ENCODE measurements at places on chromosomes 6 and 20.

DNA sequence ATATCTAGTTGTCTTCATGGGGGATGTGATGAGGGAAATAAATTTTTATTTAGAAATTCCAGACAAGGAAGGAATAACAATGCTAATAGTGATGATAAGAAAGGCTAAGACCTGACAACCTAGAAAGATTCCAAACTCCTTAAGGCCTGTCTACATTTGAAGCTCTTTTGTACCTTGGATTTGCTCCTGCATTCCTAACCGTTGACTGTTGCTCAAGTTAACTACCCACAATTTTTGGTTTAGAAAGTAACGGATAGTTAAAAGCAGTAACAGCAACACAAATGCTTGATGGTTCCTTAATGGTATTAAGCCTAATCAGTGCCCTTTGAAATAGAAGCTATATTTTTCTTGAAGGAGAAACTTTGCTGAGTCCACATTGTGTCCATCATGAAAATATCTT, 52.9 kb downstream of the TRMT11 start:
- DNase-seq: no peak

DNA sequence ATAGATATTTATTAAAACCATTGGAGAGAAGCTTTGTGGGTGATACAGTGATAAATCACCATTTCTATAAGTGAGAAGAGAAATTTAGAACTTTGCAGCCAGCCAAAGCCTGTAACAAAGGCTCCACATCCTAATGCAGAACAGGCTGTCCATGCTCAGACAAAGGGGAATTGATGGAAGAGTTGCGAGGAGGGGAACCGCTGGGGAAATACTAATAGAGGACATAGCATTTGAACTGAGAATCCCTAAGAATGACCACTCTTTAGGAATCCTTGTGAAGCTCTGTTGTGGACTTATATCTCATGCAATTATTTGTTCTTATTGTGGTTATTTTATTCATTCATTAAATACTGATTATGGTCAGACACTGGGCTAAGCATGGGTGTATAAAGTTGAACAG, 167.8 kb downstream of the PHF3 start:
- DNase-seq: no peak

DNA sequence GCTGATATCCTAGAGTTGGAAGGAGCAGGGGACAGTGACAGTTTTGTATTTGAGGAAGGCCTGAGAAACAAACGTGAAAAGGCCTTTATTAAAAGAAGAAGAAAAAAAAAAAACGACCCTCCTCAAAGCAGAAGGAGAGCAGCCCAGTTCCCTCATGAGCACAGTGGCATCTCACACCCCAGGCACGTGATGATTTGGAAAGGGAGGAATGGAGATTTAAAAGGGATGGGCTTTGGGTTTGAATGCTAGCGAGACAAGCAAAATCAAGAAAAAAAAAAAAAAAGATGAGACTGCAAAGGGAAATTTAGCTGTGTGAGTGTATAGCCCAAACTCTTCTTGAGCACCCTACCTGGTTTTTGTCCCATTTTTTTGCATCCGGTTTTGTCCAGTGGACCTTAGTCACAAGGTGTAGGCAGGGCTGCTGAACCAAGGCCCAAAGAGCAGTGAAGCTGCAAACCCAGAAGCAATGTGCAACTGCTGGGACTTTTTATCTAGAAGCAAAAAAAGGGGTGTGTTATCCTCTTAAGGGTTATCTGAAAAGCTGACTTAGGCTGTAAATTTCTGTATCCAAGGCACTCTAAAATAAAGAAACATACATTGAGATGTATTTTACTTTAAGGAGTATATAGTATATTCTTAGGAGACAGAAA, 54.5 kb upstream of the RREB1 start:
- no peak for DNase-seq

GRCh38 chr6:63509652-63510352, 62.5 kb upstream of the LOC128125822 start:
- no peak for DNase-seq

- DNase-seq: no peak
Observed at GRCh38 chr6:88650029-88650619, 313.3 kb downstream of the RNGTT start.
